Progenitor cell of endocrine pancreas (in vitro differentiated cells): ENCODE measurements at places on chromosomes 7 and 10. TPM values are rescaled to one million over a fixed set of nuclear protein-coding genes. Genes with fewer than 3 reads are reported as not detected.

The OR6B1 gene
- not detected in 2 replicates for total RNA-seq

The TSPAN15 gene
- total RNA-seq: 14.7 and 17.9 TPM in 2 replicates

The TMEM213 gene
- not detected in 2 replicates for total RNA-seq

The CPXM2 gene
- total RNA-seq: 0.14 and 0.18 TPM in 2 replicates

The MRLN gene
- total RNA-seq: not detected in 2 replicates

The NFE2L3 gene
- total RNA-seq: 25.5 and 28.0 TPM in 2 replicates

The FAM204A gene
- 55.3 and 64.7 TPM in 2 replicates for total RNA-seq

The PNLIP gene
- not detected in 2 replicates for total RNA-seq

The C10orf88 gene
- total RNA-seq: 13.5 and 14.7 TPM in 2 replicates

The TMEM225B gene
- total RNA-seq: 0.91 and 1.4 TPM in 2 replicates

The SEC31B gene
- 24.0 and 25.5 TPM in 2 replicates for total RNA-seq

The STEAP2 gene
- total RNA-seq: 4.9 and 5.3 TPM in 2 replicates

The DNAJC30 gene
- total RNA-seq: 10.4 and 11.1 TPM in 2 replicates

The PARG gene
- 56.2 and 57.8 TPM in 2 replicates for total RNA-seq

The ZNF727 gene
- total RNA-seq: not detected in 2 replicates

The GPR37 gene
- total RNA-seq: 6.6 and 7.2 TPM in 2 replicates

The SPDYE6 gene
- not detected in 2 replicates for total RNA-seq

The SDK1 gene
- total RNA-seq: 37.6 and 39.6 TPM in 2 replicates

The HOGA1 gene
- total RNA-seq: 10.5 and 11.9 TPM in 2 replicates

The NEUROD6 gene
- not detected in 2 replicates for total RNA-seq

The ASB10 gene
- total RNA-seq: not detected in 2 replicates

The SKIDA1 gene
- 13.6 and 15.3 TPM in 2 replicates for total RNA-seq

The ZNF282 gene
- total RNA-seq: 47.0 and 53.5 TPM in 2 replicates

The CFTR gene
- total RNA-seq: 6.6 and 9.0 TPM in 2 replicates

The SPDYE3 gene
- total RNA-seq: not detected in 2 replicates

The NACAD gene
- total RNA-seq: 10.1 and 11.7 TPM in 2 replicates

The TMEM229A gene
- total RNA-seq: 0.31 TPM in 1 of 2 replicates, not detected in the other

The GNG11 gene
- not detected in 2 replicates for total RNA-seq

The CYP2C19 gene
- 0.42 TPM in 1 of 2 replicates, not detected in the other for total RNA-seq

The TDRD1 gene
- total RNA-seq: not detected in 2 replicates

The KIFBP gene
- 26.7 and 28.0 TPM in 2 replicates for total RNA-seq

The BCCIP gene
- total RNA-seq: 69.8 and 70.4 TPM in 2 replicates

The STRIP2 gene
- total RNA-seq: 6.5 and 6.8 TPM in 2 replicates

The SUMF2 gene
- 89.5 and 90.8 TPM in 2 replicates for total RNA-seq
